ENCODE measurements at places on chromosomes 13 and 19. TPM values are rescaled to one million over a fixed set of nuclear protein-coding genes. Genes with fewer than 3 reads are reported as not detected.

Gene PEAK3
- 2.0 TPM for total RNA-seq

Gene RFXANK
- 61.6 TPM for total RNA-seq

Gene SULT2A1
- total RNA-seq: 1.7 TPM

Gene ERCC1
- total RNA-seq: 123 TPM

Gene TSSK6
- total RNA-seq: 0.98 TPM

Gene CNMD
- not detected for total RNA-seq

Gene HPN
- total RNA-seq: not detected

Gene PSG5
- not detected for total RNA-seq

Gene DENND1C
- 2.9 TPM for total RNA-seq

DNA sequence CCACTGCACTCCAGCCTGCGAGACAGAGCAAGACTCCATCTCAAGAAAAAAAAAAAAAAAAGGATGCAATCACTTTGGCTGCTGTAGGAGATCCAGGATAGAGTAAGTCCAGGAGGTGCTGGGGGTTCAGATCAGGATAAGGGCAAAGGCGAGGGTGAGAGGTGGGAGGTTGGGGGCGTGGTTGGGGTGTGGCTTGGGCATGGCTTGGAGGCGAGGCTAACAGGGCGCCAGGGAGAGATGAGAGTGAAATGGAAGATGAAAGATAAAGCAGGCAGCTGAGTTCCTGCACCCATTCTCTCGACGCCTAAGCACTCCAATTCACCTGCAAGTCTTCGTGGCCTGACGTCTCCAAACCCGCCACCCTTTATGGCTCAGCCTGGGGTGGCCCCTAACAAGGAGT, 25.0 kb upstream of the ZNRF4 start:
- DNase-seq: no peak

DNA sequence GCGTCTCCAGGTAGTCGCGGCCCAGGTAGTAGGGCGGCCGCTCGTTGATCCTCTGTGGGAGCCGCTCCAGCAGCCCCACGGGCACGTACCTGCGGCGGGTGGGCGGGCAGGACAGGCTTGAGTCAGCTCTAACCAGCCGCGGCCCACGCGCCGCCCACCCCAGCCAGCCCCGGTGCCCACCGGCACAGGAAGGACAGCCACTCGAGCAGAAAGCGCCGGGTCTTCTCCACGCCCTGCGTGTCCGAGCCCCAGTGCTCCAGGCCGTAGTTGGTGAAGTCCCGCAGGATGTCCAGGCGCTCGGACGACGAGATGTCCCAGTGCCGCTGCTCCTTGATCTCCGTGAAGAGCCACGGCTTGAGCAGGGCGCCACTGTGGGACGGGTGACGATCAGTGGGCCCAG, 877 bp upstream of the PRR22 start:
- no peak for DNase-seq

GRCh38 chr13:103960001-103960400, 893.8 kb upstream of the SLC10A2 start:
- DNase-seq: no peak

DNA sequence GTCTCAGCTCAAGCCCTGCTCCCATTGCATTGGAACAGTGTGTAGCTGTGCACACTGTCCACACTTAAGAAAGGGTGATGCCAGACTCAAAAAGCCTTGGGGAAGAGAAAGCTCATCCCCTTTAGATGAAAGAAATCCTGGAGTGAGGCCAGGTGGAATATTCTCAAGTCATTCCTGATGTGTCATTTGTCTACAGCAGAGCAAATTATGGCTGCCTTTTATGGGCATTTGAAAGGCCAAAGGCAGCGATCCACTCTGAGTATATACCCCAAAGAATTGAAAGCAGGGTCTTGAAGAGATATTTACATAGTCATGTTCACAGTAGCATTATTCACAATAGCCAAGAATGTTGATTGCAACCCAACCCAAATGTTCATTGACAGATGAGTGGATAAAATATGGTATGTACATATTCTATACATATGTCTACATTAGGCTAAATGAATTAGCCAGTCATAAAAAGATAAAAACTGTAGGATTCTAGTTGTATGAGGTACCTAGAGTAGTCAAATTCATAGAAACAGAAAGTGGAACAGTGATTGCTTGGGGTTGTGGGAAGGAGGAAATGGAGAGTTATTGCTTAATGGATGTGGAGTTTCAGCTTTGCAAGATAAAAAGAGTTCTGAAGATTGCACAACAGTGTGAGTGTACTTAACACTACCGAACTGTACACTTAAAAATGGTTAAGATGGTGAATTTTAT, 214.9 kb downstream of the KCNRG start:
- DNase-seq: no peak

DNA sequence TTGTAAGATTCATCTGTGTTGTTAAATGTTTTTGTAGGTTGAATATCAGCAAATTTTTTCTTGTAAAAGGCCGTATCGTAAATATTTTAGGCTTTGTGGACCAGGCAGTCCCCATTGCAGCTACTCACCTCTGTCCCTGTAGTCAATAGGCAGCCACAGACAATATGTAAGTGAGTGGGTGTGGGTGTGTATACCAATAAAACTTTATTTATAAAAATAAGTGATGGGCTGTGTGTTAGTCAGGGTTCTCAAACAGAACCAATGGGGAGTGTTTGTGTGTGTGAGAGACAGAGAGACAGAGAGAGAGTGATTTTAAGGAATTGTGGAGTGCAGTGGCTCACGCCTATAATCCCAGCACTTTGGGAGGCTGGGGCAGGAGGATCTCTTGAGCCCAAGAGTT, 37.6 kb upstream of the NFIC start:
- no peak for DNase-seq

- peak; percentile 97 for DNase-seq
Measured at GRCh38 chr19:58559275-58560006, 1.0 kb upstream of the UBE2M start.

GRCh38 chr13:60372141-60372540, 24.9 kb upstream of the TDRD3 start:
- DNase-seq: no peak

GRCh38 chr19:44988896-44989556, 12.2 kb upstream of the RELB start:
- no peak for DNase-seq
